ENCODE measurements at places on chromosomes 6 and 20.
A peak's percentile ranks its signal among the peaks of the same experiment; 100 is the strongest.

GRCh38 chr6:127031511-127031910, 87.0 kb upstream of the RSPO3 start:
- no peak for DNase-seq

- DNase-seq: no peak
These were observed 31.0 kb upstream of the ULBP3 start for GRCh38 chr6:150099953-150100352.

GRCh38 chr20:31674895-31675827, 37.4 kb downstream of the COX4I2 start:
- DNase-seq: peak; percentile 76

- DNase-seq: no peak
These were observed 1.1 kb downstream of the RNF114 start for GRCh38 chr20:49937027-49937929.

GRCh38 chr6:111832833-111833418, 40.3 kb downstream of the FYN start:
- DNase-seq: no peak

DNA sequence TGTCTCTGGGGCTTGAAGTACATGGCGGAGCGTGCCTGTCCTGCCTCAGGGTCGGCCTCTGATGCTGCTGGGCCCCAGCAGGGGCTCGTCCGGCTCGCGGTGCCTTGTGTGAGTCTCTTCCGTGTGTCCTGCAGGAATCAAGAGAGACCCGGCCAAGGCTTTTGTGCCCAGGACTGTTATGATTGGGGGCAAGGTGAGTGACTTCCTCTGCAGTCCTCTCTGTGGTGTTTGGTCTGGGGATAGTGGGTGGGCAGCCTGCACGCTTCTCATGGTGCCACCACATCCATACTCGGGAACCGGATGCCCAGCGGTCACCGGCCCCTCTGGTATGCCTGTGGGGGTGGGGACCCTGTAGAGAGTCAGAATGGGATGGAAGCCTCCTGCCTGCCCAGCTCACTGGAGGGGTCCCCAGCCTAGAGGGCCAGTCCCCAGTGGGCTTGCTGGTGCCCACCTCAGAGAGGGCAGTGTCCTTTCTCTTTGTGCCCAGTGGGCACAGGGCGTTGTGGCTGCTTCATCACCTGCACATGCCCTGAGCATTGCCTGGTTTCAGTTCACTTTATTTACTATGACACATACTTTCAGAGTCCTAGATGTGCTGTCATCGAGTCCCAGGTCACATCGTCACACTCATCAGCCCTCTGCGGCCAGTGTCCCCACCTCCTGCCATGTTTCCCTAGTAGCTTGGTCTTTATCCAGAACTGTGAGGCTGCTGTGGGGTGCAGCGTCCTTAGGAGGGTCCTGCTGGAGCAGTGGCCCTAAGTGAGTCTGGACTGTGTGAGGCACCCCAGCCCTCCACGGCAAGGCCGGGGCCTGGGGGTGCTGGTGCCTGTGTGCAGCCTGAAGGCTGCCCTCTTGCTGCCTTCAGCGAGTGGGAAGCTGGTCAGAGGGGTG, 40.7 kb downstream of the PYGB start:
- no peak for DNase-seq

DNA sequence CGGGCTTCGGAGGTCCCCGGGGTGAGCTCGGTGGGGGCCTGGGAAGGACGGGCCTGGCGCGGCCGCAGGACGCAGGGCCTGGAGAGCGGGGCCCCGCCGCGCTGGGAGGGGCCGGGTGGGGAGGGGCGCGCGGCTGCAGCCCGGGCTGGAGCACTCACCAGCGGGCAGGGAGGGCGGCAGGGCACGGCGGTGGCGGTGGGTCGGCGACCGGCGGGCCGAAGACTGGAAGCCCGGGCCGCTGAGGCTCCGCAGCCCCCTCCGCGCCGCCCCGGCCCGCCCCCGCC, at the start of gene GATA5:
Gene GATA5, minus strand, starts transcription at position 224 of the 284 bp plus-strand sequence. CDS start 474 bp downstream, outside the sequence.
- no peak for DNase-seq

DNA sequence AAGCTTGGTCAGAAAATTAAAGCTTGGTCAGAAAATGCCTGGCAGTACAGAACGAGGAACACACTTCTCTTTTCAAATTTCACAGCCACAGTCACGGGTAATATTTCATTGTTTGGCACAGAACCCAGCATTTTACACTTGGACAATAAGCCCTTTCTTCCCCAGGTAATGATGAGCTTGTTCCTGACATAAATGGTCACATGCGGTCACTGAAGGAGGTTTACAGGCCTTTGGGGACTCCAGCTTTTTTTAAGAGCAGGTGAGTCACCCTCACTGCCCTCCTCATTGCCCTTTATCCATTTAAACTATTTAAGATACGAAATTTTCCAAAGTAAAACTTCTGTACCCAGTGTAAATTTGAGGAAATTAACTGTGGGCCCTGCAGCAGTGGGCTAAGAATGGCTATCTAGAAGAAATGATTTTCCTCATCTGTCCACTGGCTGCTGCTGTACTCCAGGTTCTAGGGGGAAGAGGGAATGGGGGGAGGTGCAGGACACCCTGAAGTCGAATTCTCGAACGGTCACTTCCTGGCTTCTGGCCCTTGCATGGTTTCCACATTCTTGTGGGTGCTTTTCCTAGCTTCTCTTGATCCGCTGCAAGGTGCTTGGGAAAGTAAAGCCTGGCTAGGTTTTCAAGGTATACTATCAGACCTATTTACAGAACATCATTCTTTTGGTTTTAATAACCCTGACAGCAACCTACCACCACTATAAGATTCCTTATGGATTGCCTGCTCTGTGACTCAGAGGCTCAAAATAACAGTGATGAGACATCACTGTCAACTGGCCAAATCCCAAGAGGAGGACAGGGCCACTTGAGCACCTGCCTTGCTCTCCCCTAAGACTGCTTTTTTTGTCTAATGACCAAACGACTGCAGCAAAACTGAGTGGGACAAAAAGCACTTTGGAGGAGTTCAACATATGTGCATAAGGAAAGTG, 75.8 kb downstream of the PREP start:
- DNase-seq: no peak

DNA sequence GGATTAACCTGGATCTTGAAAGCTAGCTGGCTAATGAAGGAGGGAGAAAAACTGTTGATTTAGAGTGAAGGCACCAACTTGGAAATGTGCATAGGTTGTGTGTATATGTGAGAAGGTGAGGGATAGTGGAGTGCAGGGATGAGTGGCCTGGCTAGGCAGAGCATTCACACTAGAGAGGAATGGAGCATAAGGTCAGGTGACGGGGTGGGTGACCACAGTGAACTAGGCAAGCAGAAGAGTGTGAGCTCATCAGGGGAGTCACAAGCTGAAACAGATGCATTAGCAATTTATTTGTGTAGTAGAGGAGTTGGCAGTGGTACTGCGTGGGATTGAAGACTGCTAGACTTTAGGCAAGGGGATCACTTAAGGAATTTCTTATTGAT, 10.5 kb downstream of the ANKRD66 start:
- DNase-seq: no peak

- DNase-seq: no peak
These were observed 69.2 kb downstream of the TPD52L1 start for GRCh38 chr6:125222531-125223455.

DNA sequence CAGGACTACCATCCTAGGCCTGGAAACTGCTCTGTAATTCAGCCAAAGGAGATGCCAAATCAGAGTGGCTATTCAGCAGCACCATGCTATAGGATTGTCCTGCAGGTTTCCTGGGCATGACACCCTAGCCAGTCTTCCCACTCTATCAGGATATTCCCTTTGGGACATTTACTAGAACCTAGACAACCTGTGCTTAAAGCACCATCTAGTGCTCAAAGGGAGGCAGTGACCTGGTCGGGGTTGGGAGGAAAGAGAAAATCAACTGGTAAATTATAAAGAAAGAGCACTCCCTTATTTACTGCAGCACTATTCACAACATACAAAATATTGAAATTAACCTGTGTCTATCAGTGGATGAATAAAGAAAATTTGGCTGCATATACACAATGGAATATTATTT, 67.2 kb upstream of the SMLR1 start:
- no peak for DNase-seq

DNA sequence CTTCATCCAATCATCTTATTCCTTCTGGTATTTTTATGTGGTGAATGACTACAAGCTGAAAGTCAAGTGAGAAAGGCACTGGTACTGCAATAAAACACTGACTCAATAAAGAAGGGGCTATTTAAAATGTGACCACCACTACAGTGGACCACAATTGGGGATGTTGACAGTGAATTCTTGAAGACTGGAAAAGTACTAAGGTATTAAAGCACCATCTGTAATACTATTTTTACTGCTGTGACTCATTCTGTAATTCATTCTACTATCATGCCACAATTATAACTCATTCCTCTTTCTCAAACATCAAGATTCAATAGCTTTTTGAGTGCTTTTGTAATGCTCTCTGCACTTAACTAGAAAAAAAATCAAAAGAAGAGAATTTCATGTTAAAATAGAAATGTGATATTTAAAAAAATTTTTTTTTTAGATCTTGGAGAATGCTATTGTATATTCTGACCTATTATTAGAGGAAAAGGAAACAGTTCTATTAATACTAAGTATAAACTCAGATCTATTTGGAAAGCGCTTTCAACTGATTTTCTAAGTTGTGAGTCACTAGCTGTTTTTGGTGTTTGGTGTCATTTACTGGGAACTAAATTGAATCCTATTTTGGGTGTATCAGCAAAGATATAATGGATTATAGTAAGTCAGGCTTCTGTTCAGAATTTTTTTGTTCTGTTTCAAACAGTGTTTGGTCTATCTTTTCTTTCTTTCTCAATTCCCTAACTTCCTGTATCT, 104.7 kb upstream of the TMEM170B start:
- no peak for DNase-seq

GRCh38 chr20:13082378-13082777, 73.6 kb downstream of the SPTLC3 start:
- DNase-seq: no peak

- no peak for DNase-seq
These were observed 1.1 kb downstream of the CEBPB start for GRCh38 chr20:50191544-50192363.

GRCh38 chr6:111342913-111343312, 140.1 kb downstream of the REV3L start:
- no peak for DNase-seq

DNA sequence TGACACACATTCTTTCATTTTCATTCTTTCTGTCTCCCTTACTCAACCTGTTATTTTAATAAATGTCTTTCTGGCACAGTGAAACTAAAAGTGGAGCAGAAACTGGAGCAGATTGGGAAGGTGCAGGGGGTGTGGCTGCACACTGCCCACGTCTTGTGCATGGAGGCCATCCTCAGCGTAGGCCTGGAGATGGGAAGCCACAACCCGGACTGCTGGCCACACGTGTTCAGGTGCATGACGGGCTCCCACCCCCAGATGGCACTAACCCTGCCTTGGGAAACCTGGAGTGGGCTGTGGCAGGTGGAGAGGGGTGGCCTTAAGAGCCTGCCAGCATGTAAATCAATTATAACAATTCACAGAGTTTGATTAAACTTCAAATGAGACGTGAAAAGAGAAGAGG, 71.4 kb upstream of the PBOV1 start:
- DNase-seq: no peak

DNA sequence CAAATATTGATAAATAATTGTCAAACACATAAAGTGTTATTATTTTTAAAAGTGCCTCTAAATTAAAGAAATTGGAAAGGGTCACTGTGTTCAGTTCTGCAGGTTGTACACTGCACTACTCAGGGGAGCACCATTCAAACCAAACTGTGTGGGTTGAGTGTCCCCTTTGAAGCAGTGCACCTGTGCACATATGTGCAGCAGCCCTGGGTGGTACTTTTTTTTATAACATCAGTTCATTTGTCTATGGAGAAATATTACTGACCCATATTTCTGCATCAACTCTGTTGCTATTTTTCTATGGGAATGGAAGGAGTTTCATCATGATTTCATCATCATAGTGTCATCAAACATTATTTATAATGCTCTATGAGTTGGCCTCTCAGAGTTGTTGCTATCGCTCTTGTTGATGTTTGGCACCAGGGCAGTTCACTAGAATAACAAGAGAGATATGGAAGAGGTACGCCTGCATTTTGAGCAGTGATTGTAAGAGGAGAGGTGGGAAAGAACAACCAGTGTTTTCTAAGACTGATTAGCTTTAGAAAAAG, 457.6 kb downstream of the TFAP2A start:
- DNase-seq: no peak

DNA sequence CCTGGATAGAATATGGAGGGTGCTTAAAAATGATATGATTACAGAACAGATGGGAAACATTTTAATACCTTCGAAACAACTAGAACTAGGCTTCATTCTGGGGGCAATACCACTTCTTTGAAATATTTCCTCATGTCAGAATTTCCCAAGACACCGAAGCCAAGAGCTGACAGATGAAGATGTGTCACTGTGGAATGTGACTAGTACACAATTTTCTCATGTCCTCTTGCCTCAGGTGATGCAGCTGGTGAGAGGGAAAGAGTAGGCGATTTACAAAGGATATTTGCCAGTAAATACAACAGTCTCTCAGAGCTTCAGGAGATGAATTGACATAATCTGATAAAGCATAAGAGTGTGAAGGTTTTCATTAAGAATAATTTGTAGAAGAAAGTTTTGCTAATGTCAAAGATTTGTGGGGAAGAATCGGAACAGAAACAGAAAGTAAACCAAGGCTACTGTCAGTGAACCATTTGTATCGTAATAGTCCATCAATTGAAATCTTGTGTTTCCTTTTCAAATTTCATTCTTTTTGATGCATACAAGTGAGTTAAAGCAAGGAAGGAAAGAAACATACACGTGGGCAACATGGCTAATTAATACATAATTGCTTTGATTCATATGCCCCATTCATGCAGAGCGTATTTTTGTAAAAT, 164.7 kb upstream of the CCN2 start:
- DNase-seq: no peak

- no peak for DNase-seq
These were observed 382.4 kb upstream of the ADGRB3 start for GRCh38 chr6:68252632-68253031.

All from globus pallidus (tissue), 1 donor.